ENCODE measurements at places on chromosomes 7 and 10.

- no peak for DNase-seq
Measured at GRCh38 chr7:1385809-1386622, 73.3 kb downstream of the MICALL2 start.

GRCh38 chr10:35341521-35341920, 5.2 kb downstream of the CCNY start:
- DNase-seq = no peak

DNA sequence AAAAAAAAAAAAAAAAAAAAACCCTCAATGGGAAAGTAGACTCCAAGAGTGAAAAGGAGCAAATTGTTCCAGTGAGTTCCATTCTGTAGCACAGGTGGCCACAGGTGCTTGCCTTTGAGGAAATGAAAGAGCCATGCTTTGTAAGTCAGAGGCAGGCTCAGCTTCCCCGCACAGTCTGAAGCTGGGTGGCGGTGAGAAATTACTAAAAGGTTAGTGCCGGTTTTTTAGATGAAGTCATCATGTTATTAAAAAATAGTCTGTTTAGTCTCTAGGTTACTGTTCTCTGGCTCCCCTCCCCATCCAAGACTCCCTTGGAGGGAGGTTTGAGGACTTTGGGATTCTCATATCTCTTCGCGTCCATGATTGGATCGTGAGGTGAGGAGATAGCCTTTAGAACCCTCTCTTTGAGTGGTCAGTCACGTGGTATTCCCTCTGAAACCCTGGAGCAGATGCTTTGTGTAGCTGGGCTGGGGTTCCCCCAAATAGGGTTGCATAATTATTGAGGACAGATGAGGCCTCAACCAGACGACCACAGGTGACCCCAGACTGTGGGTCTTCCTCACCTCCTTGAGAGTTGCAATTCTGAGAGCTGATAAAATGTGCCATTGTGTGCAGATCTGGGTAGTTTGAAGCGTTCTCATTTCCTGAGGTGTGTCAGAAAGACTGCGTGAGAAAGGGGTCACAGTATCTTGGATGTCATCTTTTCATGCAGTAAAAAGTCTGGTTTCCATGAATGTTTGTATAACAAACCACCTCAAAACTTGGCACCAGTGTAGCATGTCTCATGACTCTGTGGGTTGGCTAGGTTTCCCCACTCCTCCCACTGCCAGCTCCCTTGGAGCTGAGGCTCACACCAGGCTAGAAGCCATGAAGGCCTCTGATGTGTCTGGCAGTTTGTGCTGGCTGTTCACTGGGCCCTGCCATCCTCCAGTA, 27.1 kb downstream of the OGDH start:
- DNase-seq = peak; percentile 44

GRCh38 chr7:46230990-46231305, 309.9 kb upstream of the IGFBP3 start:
- DNase-seq = no peak

GRCh38 chr7:83836028-83836427, 187.1 kb upstream of the SEMA3E start:
- no peak for DNase-seq

DNA sequence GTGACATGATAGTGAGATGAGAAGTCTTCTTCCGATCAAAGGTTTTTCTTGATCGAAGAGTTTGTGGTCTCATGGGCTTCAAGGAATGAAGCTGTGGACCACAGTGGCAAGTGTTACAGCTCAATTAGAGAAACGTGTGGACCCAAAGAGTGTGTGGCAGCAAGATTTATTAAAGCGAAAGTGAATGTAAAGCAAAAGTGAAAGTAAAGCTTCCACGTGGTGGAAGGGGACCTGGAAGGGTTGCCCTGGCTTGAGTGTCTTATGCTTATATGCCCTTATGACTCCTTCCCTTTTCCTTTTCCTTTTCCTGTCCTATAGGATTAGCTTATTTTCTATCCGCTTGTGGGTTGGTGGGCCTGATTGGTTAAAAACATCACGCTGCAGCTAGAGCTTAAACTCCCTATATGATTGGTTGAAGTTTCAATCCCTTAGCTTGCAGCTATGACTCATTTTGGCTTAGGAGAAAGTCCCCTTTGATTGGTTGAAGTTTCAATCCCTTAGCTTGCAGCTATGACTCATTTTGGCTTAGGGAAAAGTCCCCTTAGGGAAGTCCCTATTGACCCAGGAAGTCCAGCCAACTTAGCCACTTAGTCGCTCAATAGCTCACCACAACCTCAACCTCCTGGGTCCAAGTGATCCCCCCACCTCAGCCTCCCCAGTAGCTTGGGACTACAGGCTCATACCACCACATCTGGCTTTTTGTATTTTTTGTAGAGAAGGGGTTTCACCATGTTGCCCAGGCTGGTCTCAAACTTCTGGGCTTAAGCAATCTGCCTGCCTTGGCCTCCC, 34.7 kb downstream of the MRPS24 start:
- DNase-seq = peak; percentile 29

DNA sequence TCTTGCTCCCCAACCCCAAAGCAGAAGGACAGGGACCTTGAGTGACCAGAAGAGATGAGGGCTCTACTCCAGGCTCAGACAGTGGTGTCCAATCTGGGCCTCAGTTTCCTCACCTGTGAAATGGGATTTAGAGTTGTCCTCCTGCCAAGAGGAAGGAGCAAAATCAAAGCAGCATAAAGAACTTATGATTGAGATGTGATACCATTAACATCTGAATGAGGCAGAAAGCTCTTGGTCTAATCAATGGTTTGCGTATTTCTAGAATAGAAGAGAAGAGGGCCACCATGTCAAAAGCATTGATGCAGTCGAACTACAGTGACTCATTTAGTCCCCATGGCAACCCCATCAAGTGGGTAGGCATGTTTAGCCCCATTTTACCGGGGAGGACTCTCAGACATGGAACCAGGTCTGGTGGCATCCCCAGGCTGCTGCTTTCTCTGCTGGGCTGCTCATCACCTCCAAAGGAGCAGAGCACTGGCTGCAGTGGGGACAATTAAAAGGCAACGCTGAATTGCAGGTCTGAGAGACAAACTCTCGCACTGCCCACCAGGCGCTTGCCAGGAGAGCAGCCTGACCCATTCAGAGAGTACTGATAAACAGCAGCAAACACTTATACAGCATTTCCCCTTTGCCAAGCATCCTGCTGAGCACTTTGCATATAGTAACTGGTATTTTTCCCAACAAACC, 175.9 kb downstream of the NEURL1 start:
- no peak for DNase-seq

- peak; percentile 22 for DNase-seq
Measured at GRCh38 chr7:875476-876076, 778 bp upstream of the GET4 start.

- DNase-seq = no peak
Measured at GRCh38 chr10:55747244-55747643, 613.8 kb downstream of the ZWINT start.

DNA sequence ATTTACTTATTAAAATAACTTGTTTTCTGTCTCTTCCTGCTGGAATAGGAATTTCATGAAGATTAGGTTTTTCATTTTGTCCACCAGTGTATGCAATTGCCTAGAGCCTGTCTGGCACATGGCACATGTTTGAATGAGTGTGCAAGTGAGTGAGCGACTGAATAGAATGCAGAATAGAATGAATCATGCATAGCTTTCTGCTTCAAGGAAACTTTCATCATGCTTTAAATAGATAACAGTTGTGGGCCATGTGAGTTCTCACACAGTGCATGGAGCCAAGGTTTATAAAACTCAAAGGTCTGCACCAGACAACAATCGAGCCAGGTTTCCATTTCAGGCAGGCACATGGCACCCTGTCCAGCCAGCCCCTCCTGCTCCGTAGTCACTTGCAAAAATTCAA, 74.2 kb upstream of the HECW1 start:
- no peak for DNase-seq

DNA sequence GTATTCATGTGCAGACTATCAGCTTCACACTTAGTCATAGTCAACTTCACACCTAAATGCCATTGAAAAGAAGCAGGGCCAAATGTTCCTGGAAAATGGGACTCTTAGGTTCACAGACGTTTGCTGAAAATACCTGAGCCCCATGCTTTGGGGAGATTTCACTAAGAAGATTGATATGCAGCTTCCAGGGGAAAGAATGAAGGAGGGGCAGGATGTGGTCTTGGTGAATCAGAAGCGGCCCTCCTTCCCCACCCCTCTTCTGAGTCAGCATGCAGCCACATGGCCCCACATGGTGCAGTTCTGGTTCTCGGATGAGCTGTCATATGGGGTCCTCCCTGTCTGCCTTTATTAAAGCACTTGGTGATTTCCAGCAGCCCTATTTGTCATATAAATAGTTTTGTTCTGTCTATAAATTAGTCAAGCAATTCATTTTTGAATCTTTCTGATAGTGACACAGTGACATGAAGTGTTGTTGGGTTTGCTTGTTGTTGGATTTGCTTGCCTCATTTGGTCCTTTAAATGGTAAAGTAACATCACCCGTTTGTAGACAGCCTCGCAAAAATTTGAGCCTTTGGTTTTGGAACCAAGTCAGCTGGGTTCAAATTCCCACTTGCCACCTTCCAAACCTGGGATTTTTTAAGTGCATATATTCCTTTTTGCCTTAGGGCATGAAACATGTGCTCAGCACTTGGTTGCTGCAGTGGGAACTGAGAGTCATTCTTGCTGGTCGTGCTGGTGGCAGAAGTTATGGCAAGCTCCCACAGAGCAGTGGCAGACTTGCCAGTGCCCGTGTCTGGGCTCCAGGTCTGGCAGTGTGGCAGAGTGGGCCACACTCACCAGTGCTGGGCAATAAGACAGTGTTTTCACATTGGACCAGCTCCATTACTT, 68.1 kb upstream of the CDK6 start:
- peak; percentile 81 for DNase-seq

DNA sequence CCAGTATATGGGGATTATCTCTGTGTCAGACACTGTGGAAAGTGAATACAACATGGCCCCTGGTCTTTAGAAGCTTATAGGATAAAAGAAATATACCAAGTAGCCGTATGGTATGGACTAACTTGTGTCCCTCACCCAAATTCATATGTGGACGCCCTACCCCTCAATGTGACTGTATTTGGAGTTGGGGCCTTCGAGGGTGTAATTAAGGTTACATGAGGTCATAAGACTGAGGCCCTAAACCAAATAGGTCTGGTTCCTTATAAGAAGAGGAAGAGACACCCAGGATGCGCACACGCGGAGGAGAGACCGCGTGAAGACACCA, 36.3 kb downstream of the ASB13 start:
- DNase-seq = no peak

DNA sequence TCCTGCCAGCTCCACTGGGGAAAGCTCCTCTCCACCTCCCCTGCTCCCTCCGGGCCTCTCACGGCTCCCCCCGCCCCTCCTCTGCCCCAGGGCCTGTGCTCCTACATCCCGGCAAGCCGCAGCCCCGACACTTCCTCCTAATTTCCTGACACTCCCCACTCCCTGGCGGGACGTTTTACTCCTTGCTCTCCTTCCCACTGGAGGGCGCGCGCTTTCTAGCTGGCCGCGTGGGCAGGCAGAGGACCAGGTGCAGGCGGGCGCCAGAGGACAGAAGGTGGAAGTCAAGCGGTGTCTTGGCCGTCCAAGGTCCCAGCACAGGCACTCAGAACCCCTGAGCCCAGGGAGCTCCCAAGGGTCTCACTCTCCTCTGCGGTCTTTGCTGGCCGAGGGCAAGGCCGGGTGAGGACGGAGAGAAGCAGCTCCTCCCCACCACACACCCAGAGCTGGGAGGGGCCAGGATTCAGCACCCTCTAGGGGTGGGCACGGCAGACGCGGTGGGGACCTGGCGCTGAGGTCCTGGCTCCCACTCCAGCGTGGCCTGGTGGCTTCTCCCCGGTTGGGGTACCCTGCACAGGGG, 19.1 kb downstream of the ADAM8 start:
- DNase-seq = peak; percentile 56

GRCh38 chr10:46097576-46098317, 51.7 kb upstream of the MSMB start:
- no peak for DNase-seq

GRCh38 chr7:100711369-100711768, 5.4 kb downstream of the POP7 start:
- no peak for DNase-seq

- DNase-seq = no peak
Measured at GRCh38 chr7:134829380-134829986, 50.0 kb downstream of the CALD1 start.

DNA sequence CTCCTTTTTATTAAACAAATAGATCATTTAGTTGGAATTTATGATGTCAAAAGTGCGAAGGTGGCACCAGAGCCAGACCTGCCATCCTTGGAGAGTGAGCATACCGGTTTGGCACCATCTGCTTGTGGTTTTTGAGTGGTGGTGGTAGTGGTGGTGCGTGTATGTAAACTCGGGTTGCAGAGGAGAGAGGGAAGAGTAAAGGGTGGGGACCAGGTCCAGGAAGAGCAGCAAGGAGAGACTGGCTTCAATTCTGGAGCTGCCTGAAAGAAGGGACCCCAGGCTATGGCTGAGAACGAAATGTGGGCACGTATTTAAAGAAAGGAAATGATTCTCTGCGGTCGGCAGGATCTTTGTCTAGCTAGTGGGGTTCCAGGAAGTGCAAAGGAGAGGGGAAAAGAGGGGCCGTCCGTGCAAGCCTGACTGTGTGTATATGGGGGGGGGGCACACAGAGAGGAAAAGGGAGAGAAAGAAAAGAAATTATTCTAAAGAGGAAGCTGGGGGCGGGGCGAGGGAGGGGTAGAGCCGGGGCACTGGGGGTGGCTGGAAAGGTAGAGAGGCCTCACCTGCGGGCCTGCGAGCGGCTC, 448 bp upstream of the GOLGA7B start:
- no peak for DNase-seq

GRCh38 chr7:117076426-117076943, 123.2 kb downstream of the ST7 start:
- no peak for DNase-seq

DNA sequence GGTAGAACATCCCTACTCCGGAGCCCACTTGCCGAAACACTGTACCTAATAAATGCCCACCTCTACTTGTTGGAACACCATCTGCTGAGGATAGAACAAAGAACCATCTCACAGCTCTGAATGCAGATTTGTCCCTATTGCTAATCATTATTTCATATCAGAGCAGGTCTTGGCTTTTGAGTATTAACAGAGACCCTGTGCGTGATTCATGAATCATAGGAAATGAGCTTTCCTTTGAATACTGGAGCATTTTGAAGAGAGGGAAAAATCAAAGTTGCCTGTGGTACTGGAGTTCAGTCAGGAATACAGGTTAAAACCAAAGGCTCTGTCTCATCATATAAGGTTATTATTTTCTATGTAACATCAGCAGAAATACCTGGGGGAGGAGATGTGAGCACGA, 1132.3 kb downstream of the XPNPEP1 start:
- DNase-seq = no peak

All from activated naive CD8-positive, alpha-beta T cell treated with anti-CD3 and anti-CD28 coated beads, Interleukin-2, amount 50 U/mL, for 24 hours (primary cell).